WTC11 (cell line): ENCODE measurements at places on chromosomes 4 and X. TPM values are rescaled to one million over a fixed set of nuclear protein-coding genes. Genes with fewer than 3 reads are reported as not detected.

Gene GASK1B
- 0.23 to 0.32 TPM (median 0.24 TPM) in 3 replicates for total RNA-seq

Gene RAB41
- total RNA-seq = not detected in 3 replicates

Gene CNGA1
- total RNA-seq = 0.50 to 1.9 TPM (median 1.1 TPM) in 3 replicates

Gene RHOH
- total RNA-seq = 3.9 to 8.7 TPM (median 7.4 TPM) in 3 replicates

Gene SEC24D
- total RNA-seq = 44.2 to 63.1 TPM (median 50.6 TPM) in 3 replicates

GRCh38 chr4:156238171-156238570 lies 284.5 kb upstream of the CTSO start:
- no peak for DNase-seq

DNA sequence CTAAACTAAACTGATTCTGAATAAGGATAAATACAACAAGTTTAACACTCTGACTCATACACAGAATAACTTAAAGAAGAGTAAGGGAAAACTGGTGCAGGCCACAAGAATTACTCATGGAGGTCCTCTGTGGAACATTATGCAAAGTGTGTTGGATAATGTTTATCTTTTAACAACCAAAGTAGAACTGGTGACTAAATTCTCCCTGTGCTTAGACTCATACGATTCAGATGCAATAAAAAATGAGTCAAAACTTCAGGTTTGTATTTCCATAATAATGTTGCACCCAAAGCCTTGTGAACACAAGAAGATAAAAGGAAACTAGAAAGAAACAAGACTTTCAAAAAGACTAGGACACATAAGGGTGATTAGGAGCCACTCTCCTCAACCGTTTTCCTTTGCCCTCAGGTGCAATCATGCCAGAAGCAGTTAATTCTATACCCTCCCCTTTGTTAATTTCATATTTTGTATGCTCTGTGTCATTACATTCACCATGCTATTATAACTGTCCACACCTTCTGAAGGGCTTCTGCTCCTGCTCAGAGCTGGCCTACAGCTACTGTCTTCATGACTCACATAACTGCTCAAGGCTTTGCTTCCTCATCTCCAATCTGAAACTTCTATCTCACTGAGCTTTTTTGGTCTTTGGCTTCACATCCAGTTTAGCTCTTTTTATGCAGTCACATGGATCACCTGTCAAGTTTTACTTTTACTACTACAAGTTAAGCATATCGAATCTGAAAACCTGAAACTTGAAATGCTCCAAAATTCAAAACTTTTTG lies 60.2 kb downstream of the KCNIP4 start:
- no peak for DNase-seq

DNA sequence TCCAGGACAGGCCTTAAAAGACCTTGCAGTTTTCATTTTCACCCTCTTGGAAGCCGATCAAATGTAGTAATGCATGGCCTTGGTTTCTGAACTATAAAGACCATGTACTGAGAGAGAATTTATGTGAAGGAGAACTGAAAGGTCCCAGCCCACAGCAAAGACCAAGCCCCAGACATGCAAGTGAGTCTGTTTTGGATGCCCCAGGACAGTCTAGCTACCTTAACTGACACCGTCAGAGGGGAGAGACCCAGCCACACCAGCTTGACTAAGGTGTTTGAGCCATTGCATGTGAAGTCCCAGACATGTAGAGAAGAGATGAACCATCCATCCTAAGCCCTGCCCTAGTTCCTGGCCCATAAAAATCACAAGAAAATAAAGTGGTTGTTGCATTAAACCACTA lies 316.8 kb upstream of the GATB start:
- DNase-seq = no peak

- no peak for DNase-seq
Observed at GRCh38 chrX:337331-337831, 18.8 kb upstream of the GTPBP6 start.
